Stimulated activated CD8-positive, alpha-beta memory T cell treated with anti-CD3 and anti-CD28 coated beads, Interleukin-15, amount 100 ng/mL, for 24 hours (primary cell): ENCODE measurements at places on chromosomes 13 and 19.
A peak's percentile ranks its signal among the peaks of the same experiment; 100 is the strongest.

GRCh38 chr13:93806861-93807260, 580.3 kb downstream of the GPC6 start:
- DNase-seq, result no peak

GRCh38 chr13:49667773-49668172, 23.5 kb downstream of the EBPL start:
- DNase-seq, result no peak

GRCh38 chr13:65907666-65908525, 1322.2 kb downstream of the PCDH9 start:
- DNase-seq, result no peak

- no peak for DNase-seq
Observed at GRCh38 chr13:113040031-113040430, 65.6 kb upstream of the F7 start.

DNA sequence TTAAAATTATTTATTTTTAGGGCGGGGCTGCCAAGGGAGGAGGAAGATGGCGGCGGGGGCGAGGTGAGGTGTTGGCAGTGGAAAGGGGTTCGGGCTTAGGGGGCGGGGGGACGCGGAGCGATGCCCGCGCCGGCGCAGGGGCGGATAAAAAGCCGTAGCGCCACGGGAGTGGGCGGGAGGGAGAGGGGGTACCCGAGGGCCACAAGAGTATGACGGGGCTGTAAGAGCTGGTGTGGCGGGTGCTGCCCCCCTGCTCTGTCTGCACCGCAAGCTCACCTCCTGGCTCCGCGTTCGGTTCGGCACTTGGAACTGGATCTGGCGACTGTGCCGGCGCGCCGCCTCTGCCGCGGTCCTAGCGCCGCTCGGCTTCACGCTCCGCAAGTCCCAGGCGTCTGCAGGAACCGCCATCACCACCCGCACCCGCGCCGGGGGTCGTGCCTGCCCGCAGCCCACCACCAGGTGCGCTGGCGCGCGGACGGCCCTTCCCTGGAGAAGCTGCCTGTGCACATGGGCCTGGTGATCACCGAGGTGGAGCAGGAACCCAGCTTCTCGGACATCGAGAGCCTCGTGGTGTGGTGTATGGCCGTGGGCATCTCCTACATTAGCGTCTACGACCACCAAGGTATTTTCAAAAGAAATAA, 265.2 kb upstream of the SGCG start:
- no peak for DNase-seq

DNA sequence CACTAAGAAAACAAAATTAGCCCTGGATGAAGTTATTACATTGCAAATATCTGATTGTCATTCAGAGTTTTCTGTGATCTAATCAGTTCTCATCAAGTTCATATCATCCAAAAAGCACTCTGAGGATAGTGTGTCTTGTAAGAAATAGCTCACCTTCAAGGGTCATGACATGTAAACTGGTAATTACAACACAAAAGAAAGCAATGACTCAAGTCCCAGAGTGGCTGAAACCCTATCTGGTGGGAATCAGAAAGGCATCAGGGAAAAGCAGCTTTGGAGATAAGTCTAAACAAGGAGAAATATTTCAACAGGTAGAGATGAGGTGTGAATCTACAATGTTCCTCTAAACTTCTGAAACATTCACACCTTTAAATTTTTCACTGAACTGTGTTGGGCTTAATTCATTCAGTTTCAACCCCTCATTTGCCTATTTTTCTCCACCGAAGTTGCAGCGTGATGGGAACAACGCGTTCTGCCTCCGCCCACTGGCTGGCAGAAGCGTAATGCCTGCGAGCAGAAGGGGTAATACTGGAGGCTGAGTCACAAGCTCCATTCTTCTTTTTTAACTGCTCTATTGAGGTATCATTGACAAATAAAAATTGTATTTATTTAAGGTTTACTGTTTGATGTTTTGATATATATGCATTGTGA, 155.2 kb upstream of the IPO5 start:
- no peak for DNase-seq

DNA sequence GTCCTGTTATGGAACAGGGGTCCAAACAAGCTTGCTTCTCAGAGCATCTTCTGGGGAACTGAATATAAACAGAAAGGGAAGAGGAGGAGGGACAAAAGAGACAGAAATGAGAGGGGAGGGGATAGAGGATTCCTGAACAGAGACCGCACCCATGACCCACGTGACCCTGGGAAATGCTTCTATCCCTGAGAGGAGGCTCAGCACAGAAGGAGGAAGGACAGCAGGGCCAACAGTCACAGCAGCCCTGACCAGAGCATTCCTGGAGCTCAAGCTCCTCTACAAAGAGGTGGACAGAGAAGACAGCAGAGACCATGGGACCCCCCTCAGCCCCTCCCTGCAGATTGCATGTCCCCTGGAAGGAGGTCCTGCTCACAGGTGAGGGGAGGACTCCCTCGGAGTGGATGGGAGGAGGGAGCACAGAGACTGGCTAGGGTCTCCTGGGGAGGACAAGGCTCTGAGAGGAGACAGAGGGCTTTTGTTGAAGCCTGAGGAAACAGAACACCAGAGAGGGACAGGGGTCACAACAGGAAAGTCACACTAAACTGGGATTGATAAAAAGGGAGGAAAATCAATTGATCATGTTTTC, at the start of gene CEACAM6:
TSS of gene CEACAM6 (plus strand) at position 203 of the 586 bp plus-strand sequence. CDS start at position 312, 109 bp downstream.
- no peak for DNase-seq

GRCh38 chr19:12199757-12200419, 37.0 kb downstream of the ZNF136 start:
- DNase-seq, result no peak

- DNase-seq, result no peak
Observed at GRCh38 chr19:48708471-48708870, 11.1 kb downstream of the MAMSTR start.

DNA sequence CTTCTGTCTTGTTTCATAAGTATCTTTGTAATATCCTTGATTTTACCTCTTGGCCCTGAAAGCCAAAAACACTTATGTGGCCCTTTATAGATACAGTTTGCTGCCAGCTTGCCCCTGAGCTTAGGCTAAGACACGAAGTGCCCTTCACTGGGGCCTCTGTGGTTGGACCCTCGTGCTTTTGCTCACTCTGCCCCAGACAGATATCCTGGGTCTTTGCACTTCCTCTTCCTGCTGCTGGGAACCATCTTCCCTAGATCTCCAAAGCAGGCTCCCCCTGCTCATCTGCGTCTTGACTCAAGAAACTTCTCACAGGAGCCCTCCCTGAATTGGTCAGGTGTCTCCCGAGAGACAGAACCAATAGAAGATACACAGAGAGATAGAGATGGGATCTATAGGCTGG, 2.0 kb upstream of the TNFSF14 start:
- no peak for DNase-seq

DNA sequence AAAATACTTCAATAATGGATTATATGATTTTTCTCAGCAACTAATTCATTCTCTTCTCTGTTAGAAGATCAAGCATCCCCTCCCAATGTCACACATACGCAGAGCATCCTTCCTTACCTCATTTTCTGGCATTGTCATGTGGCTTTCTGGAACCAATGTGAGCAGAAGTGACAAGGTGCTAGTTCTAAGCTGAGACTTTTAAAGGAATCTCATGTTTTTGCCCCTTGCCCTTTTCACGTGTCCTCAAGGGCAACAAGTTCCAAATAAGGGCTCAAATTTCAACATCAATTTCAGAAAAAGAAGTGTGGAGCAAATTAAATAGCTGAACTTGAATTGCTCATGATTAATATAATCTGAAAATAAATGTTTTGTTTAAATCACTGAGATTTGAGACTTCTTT, 4.6 kb upstream of the PRR20A start:
- DNase-seq, result no peak

DNA sequence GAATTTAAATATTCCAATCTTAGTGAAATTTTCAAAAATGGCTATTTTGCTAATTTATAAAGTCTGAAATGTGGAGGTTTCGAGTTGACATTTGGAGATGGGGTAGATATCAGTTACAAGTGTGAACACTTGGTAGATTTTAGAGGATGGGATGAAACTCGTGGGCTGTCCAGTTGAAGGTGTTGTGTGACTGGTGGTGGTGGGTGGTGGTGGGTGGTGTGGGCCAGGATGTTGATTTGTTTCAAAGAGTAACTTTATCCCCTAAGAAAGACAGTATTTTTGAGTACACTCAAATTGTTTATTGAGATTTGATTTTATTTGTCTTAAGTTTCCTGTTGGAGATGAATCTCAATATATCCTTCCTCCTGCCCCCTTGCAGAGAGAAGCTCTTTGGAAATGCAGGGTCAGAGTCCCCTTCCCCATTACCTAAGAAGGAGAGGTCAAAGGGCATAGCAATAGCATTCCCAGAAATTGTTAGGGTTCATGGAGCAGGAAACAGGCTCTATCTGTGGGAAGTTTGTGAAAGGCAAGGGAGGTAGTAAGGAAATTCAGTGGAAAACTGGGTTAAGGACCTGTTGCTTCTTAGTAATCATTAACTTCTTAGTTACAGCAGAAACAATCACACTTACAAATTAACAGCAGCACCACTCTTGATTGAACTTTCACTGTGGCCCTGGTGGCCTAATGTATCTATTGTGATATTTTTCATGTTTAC, 133.6 kb upstream of the RNF113B start:
- DNase-seq, result no peak

DNA sequence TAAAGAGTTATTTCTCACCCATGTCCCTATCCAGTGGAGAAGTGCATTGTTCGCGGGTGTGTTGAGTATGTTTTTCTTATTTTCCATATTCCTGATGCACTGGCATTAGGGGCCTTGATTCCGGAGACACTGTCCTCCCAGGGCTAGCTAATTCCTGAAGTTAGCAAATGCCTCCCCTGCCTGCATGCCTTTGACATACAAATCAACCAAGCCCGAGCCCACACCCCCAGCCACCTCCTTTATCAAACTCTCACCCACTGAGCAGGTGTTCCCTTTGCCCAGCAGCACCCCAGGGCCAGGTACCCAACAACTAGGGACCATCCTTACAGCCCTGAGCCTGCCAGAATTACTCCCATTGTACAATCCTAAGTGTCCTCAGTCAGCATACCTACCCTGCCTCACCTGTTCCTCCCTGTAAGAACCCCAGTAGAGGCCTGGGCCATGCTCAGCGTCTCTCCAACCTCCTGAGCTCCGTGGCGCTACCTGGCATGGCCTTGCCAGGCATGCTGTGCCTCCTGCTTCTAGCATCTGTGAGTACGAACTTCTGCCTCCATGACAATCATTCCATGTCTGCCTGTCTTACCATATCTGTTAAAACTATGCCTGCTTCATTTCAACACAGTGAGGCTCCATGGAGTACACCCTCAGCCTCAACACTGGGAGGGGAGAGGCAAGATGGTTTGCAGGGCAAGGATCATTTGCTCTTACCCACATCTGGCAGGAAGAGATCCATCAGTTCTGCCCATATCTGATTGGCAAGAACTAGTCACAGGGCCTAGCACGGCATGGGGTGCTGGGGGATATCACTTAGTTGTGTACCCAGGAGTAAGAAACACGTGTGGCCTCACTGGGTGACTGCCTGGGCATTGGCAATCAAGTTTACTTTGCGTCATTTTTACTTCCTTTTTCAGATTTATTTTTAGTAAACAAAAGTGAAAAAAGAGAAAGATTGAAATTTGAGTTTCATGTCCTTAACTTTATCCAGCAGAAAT, 203.9 kb downstream of the SHISA2 start:
- DNase-seq, result no peak

- DNase-seq, result peak; percentile 19
Observed at GRCh38 chr19:30666301-30666803, 294.2 kb downstream of the ZNF536 start.

- DNase-seq, result no peak
Observed at GRCh38 chr13:32381539-32381938, 46.4 kb downstream of the N4BP2L1 start.

DNA sequence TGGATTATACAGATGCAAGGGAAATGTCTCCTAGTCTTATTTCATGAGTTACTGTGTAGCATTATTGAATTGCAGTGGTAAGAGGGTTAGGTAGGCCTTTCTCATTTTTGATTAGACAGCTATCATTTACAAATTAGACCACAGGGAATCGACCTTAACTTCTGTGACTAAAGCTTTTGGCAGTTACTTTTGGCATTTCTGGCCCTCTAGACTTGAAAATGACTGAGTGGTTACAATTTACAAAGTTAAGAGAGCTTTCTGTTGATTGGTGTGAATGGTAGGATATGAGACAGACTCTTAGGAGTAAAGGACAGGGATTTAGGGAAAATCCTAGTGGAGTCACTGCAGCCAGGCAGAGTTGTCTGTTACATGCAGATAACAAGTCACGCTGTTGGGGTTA, 86.1 kb downstream of the GGACT start:
- no peak for DNase-seq

DNA sequence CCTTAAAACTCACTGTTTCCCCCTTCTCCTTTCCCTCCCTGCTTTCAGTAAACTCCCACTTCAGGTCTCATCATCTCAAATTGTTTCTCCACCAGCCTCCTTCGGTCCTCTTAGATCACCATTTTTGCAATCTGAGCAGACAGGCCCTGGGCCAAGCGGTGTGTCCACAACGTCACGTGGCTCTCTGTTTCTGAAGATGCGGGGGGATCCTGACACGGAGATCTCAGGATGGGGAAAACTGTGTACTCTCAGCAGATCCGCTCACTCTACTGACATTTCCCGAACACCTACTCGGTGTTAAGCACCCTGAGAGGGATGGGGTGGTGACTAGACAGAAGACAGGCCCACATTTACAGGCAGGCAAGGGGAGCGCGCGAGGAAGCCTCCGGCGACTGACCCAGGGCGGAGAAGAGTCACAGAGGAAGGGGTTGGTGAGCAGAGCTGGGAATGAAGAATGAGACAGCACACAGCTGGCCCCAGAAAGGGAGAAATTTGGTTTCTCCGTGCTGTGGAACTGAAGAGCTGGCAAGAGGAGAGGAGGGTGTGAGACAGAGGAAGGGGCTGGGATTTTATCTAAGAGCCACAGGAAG, 38.8 kb downstream of the SERP2 start:
- no peak for DNase-seq

- peak; percentile 63 for DNase-seq
Observed at GRCh38 chr13:49976314-49977258, 20.3 kb upstream of the TRIM13 start.

DNA sequence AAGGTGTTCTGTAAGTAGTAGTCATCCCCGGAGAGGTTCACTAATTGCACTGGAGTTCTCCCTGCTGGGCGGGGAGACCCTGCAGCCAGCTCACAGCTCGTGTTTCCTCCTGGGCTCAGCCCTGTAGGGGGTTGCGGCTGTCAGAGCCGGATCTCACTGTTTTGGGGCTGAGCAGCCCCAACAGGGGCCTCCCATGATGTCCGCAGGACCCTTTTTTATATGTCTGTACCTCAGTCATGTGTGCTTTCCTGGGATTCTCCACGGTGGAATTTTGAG, 130.2 kb upstream of the MCF2L start:
- DNase-seq, result no peak

- no peak for DNase-seq
Observed at GRCh38 chr13:97321616-97322321, 99.6 kb downstream of the MBNL2 start.

DNA sequence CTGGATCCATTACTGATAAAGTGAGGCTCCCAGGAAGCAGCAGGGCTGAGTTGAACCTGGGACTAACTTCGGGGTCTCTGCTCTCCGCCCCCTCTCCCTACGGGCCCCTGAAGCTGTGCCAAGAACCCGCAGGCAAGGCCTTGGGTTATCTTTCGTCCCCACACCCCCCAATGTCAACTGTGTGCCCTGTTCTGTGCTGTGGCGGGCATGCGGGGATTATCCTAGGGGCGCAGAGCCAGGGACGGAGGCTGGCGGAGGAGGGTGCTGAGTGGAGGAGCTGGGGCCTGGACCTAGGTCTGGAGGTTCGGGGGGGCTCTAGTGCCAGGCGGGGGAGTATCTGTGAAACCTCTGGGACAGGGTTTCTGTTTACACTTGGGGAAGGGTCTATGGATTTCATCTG, 26.4 kb downstream of the RFX1 start:
- DNase-seq, result no peak

GRCh38 chr13:92407858-92408257, 818.7 kb upstream of the GPC6 start:
- no peak for DNase-seq
